Ascending aorta (tissue), 2 donors: ENCODE measurements at places on chromosomes 3 and 15.

- DNase-seq, result no peak
These were observed 160.5 kb downstream of the CHSY1 start for GRCh38 chr15:101091080-101092017.

- no peak for DNase-seq
These were observed 28.8 kb downstream of the TMED3 start for GRCh38 chr15:79339588-79340314.

DNA sequence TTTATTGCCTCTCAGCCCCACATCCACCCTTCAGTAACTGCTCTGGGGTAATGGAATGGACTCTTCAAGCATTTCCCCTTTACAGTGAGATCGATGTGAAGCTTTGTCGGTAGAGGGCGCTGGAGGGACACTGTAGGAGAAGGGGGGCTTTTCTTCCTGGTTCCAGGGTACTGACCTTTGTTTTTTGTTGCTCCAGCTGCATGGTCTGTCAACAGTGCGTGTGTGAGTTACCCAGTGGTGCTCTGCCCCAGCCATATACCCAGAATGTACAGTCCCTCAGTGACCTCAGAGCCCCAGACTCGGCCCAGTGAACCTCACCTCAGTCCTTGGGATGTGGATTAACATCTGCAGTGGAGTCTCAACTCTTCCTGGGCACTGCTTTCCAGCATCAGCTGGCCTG lies 180.3 kb upstream of the TSC22D2 start:
- DNase-seq, result no peak

- no peak for DNase-seq
These were observed 48.7 kb downstream of the ARRDC4 start for GRCh38 chr15:98009169-98009568.

- DNase-seq, result no peak
These were observed 92.4 kb upstream of the DAZL start for GRCh38 chr3:16697443-16698147.

DNA sequence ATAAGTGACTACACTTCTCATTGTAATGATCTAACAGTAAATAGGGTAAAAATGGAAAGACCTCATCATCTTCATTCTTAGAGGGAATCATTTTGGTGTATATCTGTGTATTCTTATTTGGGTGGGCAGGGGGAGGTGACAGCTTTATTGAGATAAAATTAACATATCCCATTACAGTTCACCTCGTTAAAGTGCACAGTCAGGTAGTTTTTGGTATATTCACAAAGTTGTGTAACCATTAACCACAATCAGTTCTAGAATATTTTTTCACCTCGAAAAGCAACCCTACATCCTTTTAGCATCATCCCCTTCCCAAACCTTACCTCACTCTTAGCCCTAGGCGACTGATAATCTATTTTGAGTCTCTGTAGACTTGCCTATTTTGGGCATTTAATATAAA lies 8.1 kb downstream of the PIAS1 start:
- DNase-seq, result no peak

DNA sequence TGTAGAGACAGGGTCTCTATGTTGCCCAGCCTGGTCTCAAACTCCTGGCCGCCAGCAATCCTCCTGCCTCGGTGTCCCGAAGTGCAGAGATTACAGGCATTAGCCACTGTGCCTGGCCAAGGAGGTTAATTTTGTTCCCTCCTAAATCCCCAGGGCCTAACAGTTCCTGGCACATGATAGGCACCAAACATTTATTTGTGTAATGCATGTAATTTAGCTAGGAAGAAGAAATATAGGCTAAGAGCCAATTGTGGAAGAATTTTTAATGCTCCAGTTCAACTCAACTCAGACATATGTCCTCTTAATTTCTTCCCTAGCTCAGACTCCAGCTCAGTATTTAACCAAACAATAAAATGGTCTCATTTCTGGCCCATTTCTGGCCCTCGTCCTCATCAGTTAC lies 7.7 kb upstream of the ZNF592 start:
- DNase-seq, result no peak

- DNase-seq, result no peak
These were observed 75.2 kb upstream of the ACAD9 start for GRCh38 chr3:128804017-128804810.

DNA sequence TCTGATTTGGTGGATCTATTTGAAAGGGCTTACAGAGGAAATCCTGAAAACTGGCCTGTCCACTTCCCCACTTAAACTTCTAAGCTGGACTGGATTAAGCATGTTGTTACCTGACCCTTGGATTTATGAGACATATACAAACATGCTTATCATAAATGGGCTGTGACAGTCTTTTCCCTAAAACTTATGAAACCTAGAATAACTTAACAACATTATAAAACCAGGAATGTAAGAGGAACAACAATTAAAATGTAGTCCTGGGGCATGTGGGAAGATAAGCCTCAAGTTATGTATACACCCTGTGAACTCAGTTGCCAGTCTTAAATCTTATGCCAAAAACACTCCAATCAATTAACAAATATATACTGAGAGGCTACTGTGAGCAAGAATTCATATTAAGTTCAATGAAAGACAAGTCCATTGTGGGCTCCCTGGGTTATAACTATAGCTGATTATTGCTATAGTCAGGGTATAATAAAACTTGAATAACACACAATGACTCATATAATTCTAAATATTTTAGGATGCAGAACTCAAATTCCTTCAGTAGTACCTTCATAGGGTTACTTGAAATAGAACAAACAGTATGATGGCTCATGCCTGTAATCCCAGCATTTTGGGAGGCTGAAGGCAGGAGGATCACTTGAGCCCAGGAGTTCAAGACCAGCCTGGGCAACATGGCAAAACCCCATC lies 87.2 kb upstream of the PPIB start:
- no peak for DNase-seq
